Inflammatory macrophage treated with lipopolysaccharide for 4 hours (primary cell): ENCODE measurements at places on chromosomes 6 and 20.

DNA sequence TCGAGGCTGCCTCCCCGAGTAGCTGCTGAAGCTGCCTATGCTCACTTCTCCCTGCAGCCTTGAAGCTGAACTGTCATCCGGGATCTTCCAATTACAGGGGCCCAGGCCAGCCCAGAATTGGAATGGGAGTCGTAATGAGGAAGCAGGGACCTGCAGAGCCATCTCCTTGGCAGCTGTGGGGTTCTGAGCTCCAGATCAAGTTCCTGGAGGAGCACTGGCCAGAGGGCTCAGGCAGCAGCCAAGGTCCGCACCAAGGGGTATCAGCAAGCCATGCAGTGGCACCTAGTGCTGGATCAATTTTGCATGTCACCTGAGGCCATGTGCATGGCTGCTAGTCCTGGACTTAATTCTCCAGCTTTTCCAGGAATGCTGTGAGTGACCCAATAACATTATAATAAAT, 163.2 kb upstream of the TSHZ2 start:
- DNase-seq: no peak

DNA sequence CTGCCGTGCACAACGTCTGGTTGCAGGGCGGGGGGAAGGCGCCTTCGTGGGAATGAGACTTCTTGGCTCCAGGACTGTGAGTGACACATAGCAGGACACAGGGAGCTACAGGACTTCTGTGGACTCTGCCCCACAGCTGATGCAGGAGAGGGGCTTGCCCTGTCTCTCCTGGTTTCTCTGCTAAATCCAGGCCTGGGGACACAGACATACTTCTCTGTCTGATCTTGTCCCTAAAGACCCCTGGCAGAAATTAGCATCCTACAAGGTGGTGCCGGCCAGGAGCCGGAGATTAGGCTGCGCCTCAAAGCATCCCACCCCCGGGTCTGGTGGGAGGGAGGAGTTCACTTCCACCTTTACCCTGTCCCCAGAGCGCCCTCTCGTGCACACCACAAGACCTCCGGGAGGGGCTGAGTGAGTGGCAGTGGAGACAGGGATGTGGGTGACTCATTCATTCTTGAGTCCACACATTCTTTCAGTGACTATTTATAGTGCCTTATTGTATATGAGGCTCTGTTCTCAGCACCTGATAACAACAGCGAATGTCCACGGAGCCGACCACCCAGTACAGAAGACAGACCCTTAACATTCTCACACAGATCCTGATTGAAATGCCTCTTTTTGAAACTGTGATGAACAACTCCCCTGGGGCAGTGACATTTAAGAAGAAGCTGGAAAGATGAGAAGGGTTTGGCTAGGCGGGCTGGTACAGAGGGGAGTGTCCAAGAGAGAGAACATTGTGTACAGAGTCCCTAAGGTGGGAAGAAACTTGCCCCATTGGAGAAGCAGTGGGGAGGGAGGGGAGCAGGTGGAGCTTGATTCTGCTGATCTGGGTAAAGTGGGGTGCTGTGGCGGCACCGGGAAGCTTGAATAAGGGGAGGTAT, 39.0 kb downstream of the GMPR start:
- DNase-seq: peak; percentile 56

GRCh38 chr6:8683204-8683603, 247.9 kb upstream of the SLC35B3 start:
- no peak for DNase-seq

- DNase-seq: peak; percentile 55
These were observed 142.5 kb upstream of the PREP start for GRCh38 chr6:105545228-105545920.

DNA sequence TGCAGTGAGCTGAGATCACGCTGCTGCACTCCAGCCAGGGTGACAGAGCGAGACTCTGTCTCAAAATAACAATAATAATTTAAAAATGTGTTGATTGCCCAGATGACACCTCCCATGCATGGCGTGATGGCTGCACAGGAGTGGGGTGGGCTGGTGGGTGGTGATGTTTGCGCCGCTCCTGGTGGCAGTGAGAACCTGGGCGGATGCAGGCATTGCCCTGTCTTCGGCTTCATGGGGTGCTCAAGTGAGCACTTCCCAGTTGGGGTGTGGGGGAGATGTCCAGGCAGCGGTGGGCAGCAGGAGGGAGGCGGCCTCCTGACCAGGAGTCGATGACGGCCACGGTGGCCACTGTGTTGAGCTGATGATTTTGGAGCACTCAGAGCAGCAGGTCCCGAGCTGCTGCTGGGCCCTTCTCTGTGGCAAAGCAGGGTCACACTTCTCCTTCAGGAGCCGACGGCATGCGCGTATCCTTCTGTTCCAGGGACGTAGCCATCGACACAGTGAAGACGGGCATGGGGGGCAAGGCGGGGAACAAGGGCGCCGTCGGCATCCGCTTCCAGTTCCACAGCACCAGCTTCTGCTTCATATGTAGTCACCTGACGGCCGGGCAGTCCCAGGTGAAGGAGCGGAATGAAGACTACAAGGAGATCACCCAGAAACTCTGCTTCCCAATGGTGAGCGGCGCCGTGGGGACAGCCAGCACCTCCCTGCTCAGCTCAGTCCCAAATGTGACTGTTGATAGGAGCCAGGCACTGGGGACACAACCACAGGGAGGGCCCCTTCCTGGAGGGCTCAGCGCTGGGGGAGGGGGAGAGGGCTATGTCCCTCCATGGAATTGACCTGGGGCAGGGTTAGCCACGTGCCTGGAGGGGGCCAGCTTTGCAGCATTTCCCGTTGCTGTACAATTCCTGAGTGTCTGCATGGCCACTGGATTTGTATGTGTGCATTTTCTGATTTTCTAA, 89.7 kb downstream of the SYNJ2 start:
- DNase-seq: no peak

DNA sequence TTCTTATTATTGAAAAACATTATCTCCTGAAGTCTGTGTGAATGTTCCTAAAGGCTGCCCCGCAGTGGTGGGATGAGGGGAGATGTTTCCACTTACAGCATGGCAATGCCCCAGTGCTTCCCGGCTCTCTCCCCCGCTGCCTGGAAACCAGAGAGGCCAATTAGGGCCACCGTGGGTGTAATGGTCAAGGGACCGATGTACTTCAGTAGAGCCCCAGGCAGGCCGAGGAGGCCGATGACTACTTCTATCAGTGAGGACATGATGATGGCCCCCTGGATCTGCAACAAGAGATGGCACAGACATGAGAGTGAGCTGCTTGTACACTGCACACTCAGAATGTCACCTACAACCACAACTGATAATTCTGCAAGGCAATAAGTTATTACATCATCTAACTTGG, 117.8 kb downstream of the SLC23A2 start:
- DNase-seq: no peak

GRCh38 chr6:5208057-5208456, 52.7 kb downstream of the LYRM4 start:
- no peak for DNase-seq

GRCh38 chr6:26351544-26351953, 13.4 kb upstream of the BTN3A2 start:
- DNase-seq: peak; percentile 87

- no peak for DNase-seq
These were observed 28.2 kb upstream of the RPS6KA2 start for GRCh38 chr6:166655251-166655650.

DNA sequence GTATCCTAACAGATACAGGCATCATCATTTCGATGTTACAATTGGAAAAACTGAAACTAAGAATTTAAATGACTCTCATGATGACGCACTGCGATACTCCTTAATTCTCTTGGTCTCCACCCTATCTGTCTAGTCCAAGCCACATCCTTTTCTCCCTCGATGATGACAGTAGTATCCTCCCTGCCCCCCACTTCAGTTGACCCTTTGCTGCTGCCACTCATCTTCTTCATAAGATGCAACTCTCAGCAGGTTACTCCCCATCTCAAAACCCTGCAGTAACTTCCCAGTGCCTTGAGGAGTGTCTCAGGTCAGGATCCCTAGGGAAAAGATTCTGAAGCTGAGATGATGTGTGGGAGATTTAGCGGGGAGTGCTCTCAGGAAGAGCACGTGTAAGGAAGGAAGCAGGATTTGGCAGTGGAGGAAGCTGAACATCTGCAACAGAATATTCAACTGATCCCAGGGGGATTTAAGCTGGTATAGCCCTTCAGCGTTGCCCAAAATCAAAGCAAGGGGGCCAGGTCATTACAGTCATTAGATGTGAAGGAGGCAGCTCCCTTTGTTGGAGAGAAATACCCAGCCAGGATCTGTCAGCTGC, 16.1 kb downstream of the JPH2 start:
- DNase-seq: no peak
